Spinal cord (tissue), 10 donors: ENCODE measurements at places on chromosomes 6 and 20.

DNA sequence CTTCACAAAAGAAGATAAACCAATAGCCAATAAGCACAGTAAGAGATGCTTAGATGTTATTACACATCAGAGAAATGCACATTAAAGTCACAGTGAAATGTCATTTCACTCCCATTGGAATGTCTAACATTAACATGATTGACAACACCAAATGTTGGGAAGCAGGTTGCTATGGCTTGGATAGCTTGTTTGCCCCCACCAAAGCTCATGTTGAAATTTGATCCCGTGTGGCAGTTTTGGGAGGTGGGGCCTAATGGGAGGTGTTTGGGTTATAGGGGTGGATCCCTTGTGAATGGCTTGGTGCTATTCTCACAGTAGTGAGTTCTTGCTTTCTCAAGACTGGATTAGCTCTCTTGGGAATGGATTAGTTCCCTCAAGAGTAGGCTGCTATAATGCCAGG, 44.8 kb downstream of the MRAP2 start:
- no peak overlapping the region for H3K27ac ChIP-seq
- H3K4me1 ChIP-seq, result peaks cover 3% of the 10 kb centered on the region
- no peaks in the 10 kb centered on the region for H3K27me3 ChIP-seq
- DNase-seq, result no peak

GRCh38 chr20:14142171-14142570, 146.9 kb downstream of the MACROD2 start:
- H3K36me3 ChIP-seq, result no peaks in the 10 kb centered on the region
- DNase-seq, result peak; percentile 67
- no peaks in the 10 kb centered on the region for H3K27me3 ChIP-seq
- H3K4me1 ChIP-seq, result no peaks in the 10 kb centered on the region
- peak overlapping the region; percentile 19 for H3K4me3 ChIP-seq

- H3K4me1 ChIP-seq, result no peaks in the 10 kb centered on the region
- H3K4me3 ChIP-seq, result no peak overlapping the region
- H3K36me3 ChIP-seq, result no peaks in the 10 kb centered on the region
- no peak for DNase-seq
- H3K27me3 ChIP-seq, result no peaks in the 10 kb centered on the region
Observed at GRCh38 chr6:106255306-106255705, 70.3 kb downstream of the ATG5 start.

- peaks cover 25% of the 10 kb centered on the region for H3K4me1 ChIP-seq
- H3K27ac ChIP-seq, result peak overlapping the region; percentile 84
- H3K27me3 ChIP-seq, result peaks cover 66% of the 10 kb centered on the region
Observed at GRCh38 chr6:7543789-7544424, 2.4 kb downstream of the DSP start.
